ENCODE measurements at places on chromosomes 4 and X.

- no peak for DNase-seq
These were observed 61.5 kb downstream of the SNX25 start for GRCh38 chr4:185270885-185271284.

DNA sequence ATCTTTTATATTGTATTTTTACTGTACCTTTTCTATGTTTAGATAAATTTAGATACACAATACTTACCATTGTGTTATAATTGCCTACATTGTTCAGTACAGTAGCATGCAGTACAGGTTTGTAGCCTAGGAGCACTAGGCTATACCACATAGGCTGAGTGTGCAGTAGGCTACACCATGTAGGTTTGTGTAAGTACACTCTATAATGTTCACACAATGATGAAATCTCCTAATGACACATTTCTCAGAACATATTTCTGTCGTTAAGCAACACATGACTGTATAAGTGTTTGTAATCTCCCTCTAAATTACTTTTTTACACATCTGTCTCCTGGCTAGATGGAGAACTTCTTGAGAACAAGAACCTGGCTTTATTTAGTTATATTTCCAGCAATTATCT lies 40.3 kb downstream of the UCHL1 start:
- no peak for DNase-seq

GRCh38 chrX:11908371-11908770 lies 150.3 kb downstream of the MSL3 start:
- no peak for DNase-seq

DNA sequence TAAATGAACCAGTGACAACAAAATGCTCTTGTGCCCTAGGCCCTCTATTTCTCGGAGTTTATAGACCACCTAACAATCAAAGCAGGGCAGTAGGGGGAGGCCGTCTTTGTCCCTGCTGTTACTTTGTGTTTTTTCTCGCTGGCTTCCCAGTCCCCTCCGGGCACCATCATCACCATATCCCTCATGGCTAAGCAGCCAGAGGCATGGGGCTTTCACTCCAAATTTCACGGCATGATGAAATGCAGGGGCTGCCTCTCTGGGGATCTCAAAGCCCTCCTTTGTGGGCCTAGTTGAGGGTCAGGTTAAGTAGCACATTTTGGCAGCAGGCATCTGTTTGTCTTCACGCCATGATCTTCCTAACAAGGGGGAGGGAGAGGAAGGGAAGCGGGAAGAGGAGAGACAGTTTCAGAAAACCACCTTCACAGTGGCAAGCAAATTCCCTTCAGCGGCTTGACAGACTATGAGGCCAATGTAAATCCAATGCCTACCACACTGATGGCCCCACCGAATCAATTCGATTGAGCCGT lies 91.9 kb downstream of the ANOS1 start:
- DNase-seq: no peak

GRCh38 chr4:4386736-4387392 lies at the start of gene NSG1:
Gene NSG1 (plus strand): TSS chr4:4387102. CDS start chr4:4387630, 528 bp downstream.
- DNase-seq: no peak

DNA sequence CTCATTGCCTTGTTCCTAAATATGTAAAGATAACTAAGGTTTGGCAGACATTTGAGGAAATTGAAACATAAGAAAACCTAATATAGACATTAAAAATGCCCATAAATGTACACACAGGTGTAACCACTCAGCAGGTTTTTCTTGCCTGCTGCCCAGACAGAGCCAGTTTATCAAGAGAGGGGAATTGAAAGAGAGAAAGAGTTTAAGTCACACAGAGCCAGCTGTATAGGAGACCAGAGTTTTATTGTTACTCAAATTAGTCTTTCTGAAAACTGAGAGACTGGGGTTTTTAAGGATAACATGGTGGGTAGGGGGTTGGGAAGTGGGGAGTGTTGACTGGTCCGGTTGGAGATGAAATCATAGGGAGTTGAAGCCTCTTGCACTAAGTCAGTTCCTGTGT lies 119.0 kb downstream of the CFAP299 start:
- DNase-seq: no peak

- DNase-seq: no peak
These were observed 23.7 kb downstream of the AMOT start for GRCh38 chrX:112816908-112817307.

DNA sequence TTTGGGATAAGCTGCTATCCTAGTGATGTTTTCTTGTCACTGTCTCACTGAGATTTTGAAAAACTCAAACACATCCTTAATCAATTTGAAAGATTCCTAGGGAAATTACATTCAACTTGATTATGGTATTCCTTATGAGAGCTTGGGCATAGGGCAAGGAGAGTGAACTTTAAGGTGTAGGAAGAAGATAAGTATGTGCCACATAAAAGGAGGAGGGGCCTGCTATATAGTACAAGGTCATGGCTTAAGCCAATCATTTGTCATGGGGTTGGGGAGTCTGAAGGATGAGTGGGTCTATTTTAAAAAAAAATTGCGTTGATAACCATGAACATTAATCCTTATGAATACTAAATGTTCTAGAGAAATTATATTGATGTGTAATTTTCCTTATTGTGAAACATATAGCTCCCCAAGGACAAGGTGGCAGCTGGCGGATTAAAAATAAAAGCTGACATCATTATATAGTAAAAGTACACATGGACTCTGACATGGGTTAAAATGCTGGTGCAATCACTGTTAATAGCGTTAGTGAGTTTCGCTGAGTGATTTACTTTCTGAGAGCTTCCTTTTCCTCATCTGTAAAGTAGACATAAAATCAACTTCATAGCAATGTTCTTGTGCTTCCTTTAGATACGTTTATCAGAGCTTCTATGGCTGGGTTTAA lies 17.4 kb downstream of the GALNT7 start:
- DNase-seq: no peak

DNA sequence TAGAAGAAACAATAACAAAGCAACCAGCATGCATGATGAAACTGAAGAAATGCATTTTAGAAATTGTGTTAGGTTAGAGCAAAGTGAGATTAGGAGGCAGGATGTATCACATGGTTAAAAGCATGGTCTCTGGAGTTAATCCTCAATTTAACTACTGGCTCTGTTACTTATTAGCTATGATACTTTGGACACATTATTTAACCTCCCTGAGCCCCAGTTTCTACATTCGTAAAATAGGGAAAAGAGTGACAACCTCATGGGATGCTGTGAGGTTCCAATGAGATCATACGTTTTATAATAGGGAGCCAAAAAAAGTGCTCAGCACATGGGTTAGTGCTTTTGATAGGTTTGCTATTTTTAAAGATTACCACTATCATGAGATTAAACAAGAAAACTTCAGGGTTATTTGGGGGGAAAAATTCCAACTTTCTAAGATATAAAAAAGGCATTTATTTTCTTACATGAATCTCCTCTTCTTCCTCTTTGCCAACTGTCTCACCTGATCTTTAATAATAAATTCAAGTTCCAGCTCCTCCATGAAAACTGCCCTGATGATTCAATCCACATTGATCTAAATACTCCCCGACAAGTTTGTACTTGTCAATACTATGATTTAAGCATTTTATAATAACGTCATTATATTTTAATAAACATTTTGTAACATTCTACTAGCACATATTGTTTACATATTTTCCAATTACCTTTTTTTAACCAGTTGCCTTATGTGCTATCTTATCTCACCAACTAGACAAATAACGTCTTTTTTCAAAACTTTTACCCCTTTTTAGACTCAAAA lies 4.6 kb downstream of the SEC31A start:
- DNase-seq: no peak

- peak; percentile 64 for DNase-seq
These were observed 626 bp upstream of the CEP135 start for GRCh38 chr4:55947912-55948725.

Measured in hippocampal formation (tissue), 2 donors.